ENCODE measurements at places on chromosomes 6 and 20.

- DNase-seq, result no peak
Measured at GRCh38 chr20:38175304-38176180, 10.5 kb upstream of the TGM2 start.

DNA sequence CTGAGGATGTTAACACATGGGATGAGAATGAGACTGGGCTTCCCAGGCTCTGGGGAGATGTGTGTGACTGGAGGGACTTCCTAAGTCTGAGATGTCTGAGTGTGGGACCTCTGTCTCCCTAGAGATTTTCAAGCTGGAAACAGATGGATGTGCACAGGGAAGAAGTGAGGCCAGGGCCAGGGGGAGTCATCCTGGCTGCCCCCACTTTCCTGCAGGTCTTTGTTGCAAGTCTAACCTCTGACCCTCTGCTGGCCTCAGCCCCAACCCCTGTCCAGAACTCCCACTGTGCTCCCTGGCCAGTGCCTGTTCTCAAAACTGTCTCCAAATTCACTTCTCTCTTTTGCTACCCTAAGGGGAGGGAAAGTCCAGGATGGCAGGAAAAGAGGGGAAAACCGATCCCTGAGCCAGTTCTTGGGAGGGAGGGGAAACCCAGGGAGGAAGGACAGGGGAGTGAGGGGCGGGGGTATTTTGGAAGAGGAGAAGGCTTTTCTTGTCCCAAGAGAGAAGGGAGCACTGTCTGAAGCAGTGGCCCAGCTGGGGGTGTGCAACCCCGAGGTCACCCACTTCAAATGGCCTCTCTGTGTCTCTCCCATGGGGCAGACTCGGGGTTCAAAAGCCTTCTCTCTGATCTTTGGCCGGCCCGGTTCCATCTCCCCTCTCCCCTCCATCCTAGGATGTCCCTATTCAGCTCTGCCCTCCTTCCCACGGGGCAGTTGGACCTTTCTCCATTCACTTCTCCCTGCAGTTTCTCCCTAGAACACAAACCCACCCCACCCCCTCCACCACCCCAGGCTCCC is 3.1 kb downstream of the PPP1R18 start:
- no peak for DNase-seq

GRCh38 chr20:57782631-57783041 is 72.8 kb upstream of the PMEPA1 start:
- DNase-seq, result no peak

DNA sequence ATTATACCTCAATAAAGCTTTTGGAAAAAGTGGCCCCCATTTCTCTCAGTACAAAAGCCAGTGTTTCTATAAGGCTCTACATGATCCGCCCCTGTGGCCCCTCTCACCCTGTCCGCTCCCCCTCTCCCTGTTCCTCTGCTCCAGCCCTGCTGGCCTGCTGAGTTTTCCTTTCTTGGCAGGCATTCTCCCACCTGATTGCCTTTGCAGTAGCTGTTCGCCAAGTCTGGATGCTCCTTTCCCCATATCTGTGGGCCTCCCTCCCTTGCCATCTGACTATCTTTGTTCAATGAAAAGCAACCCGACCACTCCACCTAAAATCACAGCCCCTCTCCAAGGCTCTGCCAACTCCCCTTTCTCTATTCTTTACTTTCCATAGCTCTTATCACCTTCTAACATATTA is 33.2 kb downstream of the CDH22 start:
- DNase-seq, result no peak

- DNase-seq, result no peak
Measured at GRCh38 chr6:154292855-154293519, 63.6 kb downstream of the IPCEF1 start.

- peak; percentile 1 for DNase-seq
Measured at GRCh38 chr6:137043710-137044365, 927 bp downstream of the IL20RA start.

DNA sequence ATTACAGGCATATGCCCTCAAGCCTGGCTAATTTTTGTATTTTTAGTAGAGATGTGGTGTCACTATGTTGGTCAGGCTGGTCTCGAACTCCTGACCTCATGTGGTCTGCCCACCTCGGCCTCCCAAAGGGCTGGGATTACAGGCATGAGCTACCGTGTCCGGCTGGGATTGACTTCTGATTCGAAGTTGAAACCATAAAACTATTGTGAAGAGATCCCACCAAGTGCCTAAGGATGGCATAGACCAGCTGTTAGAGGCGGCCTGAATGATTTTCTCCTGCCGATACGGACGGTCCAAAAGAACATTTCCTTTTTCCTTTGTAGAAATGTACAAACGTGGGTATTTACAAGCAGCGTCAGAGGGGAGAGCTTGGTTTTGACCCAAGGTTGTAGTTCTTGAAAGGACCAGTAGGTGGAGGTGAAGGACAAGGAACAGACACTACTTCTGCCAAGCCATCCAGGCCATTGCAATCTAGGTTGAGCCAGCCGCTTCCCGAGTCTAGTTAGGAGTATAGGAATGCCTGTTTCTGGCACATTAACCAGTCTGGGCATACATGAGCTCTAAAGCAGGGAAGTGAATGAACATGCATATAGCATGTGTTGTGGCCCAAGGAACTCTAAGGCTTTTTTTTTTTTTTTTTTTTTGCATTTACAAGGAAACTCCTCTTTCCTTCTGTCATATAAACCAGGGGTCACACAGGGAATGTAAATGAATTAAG is 29.0 kb downstream of the MOCS3 start:
- peak; percentile 62 for DNase-seq

- no peak for DNase-seq
Measured at GRCh38 chr6:128806261-128806660, 76.7 kb upstream of the LAMA2 start.

DNA sequence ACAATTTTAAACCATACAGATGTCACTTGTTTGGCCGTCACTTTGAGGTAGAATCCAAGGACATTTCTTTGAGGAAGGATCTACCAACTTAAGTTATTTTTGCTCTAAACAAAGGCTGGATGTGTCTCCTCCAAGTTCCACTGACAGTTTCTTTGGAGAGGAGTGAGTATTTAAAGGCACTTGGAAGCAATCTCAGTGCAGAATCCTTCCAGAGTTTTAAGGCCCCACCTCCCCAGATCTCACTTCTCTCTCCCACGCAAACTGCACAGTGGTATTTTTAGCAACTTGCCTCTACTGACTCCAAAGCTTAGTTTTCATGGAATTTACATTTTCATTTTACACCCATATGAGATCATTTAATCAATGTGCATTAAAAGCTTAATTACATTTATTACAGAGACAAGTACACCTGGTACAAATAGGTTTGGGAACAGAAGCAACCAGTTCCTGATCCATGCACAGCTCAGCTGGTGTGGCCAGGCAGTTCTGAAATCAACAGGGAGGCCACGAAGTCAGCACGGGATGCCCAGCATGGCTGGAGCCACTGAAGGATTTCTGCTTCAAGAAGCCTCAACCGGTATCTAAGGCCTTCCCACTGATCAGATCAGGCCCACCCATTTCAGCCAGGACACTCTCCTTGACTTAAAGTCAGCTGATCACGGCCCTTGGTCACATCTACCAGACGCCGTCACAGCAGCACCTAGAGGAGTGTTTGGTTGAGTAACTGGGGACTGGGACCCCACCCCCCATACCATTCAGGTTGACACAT is 109.8 kb downstream of the SYCP2 start:
- no peak for DNase-seq

DNA sequence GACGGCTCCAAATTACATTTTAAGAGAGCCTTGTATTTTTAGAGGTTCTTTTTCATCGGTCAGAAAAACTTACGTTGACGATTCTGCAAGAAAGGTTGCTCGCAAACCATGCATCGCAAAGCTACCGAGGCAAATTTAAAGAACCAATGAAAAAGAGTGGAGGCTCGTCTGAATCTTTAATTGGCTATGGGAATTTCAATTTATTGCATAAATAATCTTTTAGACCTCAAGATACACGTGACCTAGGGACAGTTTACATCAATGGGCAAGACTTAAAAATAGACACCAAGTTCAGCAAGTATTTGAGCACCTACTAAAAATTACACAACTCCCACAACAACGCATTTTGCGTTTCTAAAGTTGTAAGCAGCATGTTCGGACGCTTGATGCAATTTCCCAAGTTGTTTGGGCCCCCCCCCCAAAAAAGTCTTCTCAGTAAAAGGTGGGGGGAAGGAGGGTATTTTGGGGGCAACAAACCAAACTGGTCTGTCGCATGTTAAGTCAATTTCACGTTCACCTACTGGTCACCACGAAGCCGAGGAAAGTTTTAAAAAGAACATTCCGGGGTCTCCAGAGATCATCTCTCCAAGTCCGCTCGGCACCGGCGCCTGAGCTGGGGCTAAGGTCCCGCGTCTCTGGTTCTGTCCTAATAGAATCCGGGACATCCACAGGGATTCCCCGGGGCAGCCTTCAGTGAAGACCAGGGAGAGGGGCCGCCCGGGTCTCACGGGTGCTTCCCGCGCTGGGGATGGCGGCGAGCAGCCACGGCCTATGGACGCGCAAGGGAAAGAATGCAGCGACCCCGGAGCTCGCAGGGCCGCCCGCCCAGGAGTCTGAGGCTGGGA is 851 bp downstream of the SNX5 start:
- no peak for DNase-seq

GRCh38 chr6:34476447-34476846 is 10.6 kb downstream of the PACSIN1 start:
- DNase-seq, result no peak

- no peak for DNase-seq
Measured at GRCh38 chr6:39852324-39852723, 60.1 kb downstream of the DAAM2 start.

Data from fibroblast of skin of left biceps (primary cell).